ENCODE measurements at places on chromosomes 7 and 10.

DNA sequence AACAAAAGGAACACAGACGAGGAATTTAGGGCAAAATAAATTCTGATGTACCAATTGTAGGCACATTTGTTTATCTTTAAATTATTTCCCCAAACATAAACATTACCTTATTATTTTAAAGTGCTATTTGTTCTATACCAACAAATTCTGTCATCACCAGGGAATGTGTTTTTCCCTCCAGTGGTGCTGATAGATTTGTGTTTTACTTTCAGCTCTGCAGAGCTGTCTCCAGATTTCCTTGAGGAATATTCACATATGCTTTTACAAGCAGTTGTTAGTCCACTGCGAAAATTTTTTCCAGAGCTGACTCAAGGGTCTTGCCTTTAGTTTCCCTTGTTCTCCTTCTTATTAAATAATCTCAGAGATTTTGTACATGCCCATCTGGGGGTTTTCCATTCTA, 362.8 kb downstream of the PHF14 start:
- DNase-seq, result no peak
- no peaks in the 10 kb centered on the region for H3K36me3 ChIP-seq
- no peak overlapping the region for H3K27ac ChIP-seq
- H3K4me3 ChIP-seq, result no peak overlapping the region
- H3K4me1 ChIP-seq, result no peaks in the 10 kb centered on the region

DNA sequence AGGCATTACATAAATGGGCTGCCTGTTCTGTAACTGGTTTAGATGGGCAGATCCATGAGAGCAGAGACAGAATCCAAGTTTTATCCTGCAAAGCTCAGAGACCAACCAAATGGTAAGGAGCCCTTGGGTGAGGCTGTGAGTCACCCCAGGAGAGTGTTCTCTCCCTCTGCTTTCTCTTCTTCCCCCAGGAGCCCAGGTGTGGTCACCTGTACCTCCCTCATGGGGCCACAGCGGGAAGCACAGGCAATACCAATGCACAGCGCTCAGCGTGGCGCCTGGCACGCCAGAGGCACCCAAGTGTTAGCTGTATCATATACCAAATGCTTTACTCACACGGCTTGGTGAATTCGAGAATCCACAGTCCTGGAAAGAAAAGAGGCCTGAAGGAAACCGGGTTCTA, 39.4 kb downstream of the CTBP2 start:
- H3K4me1 ChIP-seq, result peaks cover 31% of the 10 kb centered on the region
- DNase-seq, result no peak
- no peak overlapping the region for H3K4me3 ChIP-seq
- H3K27ac ChIP-seq, result peak overlapping the region; percentile 31
- H3K36me3 ChIP-seq, result peaks cover 4% of the 10 kb centered on the region

- peak overlapping the region; percentile 86 for H3K27ac ChIP-seq
- no peak for DNase-seq
- H3K4me1 ChIP-seq, result peaks cover 12% of the 10 kb centered on the region
- H3K4me3 ChIP-seq, result no peak overlapping the region
These were observed 97.1 kb downstream of the CHST15 start for GRCh38 chr10:123996302-123996701.

DNA sequence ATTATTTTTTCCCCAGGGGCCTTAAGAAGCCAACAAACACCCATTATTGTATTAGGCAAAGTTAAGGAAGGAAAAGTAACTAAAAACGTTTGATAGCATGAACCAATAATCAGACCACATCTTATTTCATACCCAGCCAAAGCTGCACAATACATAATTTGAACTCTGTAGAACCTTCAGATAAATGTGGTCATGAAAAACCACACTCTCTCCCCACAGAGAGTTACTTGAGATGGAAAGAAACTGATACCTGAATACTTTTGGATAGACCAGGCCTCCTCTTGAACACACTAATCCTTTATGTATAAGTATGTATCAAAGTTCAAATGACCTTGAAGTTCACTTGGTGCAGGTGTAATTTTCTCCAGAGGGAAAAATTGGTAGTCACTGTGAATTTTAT, 146.6 kb upstream of the FAM13C start:
- no peak for DNase-seq
- no peak overlapping the region for H3K27ac ChIP-seq
- H3K4me3 ChIP-seq, result no peak overlapping the region
- H3K4me1 ChIP-seq, result no peaks in the 10 kb centered on the region
- no peaks in the 10 kb centered on the region for H3K36me3 ChIP-seq

GRCh38 chr10:113057948-113058522, 108.0 kb downstream of the TCF7L2 start:
- no peaks in the 10 kb centered on the region for H3K27me3 ChIP-seq
- no peaks in the 10 kb centered on the region for H3K36me3 ChIP-seq
- peaks cover 31% of the 10 kb centered on the region for H3K4me1 ChIP-seq
- DNase-seq, result peak; percentile 34

DNA sequence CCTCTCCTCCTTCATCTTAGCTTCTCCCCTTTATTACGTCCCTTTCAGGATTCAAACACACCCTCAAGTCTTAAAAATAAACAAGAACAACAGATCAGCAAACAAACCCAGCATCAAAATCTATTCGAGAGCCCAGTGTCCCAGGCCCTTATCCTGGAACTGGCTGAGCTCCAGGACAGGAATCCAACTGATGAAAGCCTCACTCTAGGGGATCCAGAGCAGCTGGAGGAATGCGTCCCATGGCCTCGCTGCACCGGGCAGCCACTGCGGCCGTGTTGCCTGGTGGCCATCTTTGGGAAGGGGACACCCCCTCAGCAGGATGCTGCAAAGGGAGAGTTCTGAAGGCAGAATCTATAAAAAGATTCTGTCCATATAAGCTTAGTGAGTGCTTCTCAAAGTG, 156.5 kb upstream of the BMPER start:
- no peaks in the 10 kb centered on the region for H3K36me3 ChIP-seq
- peaks cover 5% of the 10 kb centered on the region for H3K4me1 ChIP-seq

DNA sequence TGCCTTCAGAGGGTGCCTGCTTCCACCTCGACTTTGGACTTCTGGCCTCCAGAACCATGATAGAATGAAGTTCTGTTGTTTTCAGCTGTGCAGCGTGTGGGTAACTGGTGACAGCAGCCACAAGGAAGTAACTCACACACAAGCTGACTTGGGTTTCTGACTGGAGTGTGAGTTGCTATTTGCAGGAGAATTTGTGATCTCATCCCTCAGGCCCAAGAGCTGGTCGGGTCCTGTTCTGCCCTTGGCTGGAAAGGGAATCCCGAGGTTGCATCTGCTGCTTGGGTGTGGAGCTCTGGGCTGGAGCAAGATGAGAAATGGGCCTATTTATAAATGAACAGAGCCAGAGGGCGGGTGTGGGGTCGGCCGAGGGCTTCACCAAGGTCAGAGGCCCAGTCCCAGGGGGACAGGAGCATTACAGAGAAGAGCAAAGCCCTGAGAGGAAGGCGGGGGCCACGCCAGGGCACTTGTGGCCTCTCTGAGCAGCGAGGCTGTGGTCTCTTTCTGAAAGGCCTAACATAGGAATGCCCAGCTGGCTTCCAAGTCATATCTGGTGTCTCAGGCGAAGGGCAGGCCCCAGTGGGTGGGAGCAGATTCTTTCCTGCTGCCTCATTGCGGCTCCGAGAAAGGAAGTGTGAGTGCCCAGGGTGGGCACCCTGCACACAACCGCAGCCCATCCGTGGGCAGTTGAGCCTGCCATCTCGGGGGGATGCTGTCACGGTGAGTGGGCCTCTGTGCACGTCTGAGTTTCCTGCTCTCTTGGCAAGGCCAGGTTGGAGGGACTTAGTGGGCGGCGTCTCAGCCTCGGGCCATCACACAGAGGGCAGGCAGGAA, 26.5 kb upstream of the C10orf71 start:
- peaks cover 2% of the 10 kb centered on the region for H3K4me1 ChIP-seq
- no peak overlapping the region for H3K4me3 ChIP-seq
- no peaks in the 10 kb centered on the region for H3K36me3 ChIP-seq

- no peak overlapping the region for H3K27ac ChIP-seq
- no peaks in the 10 kb centered on the region for H3K27me3 ChIP-seq
- H3K36me3 ChIP-seq, result no peaks in the 10 kb centered on the region
- H3K4me3 ChIP-seq, result no peak overlapping the region
- DNase-seq, result peak; percentile 82
These were observed 78.7 kb downstream of the CXCL12 start for GRCh38 chr10:44306147-44306710.

GRCh38 chr7:108454674-108455550, 1.3 kb downstream of the NRCAM start:
- H3K36me3 ChIP-seq, result no peaks in the 10 kb centered on the region
- H3K27me3 ChIP-seq, result peaks cover 21% of the 10 kb centered on the region
- H3K4me1 ChIP-seq, result no peaks in the 10 kb centered on the region
- DNase-seq, result peak; percentile 54
- H3K4me3 ChIP-seq, result peak overlapping the region; percentile 59
- H3K27ac ChIP-seq, result no peak overlapping the region

DNA sequence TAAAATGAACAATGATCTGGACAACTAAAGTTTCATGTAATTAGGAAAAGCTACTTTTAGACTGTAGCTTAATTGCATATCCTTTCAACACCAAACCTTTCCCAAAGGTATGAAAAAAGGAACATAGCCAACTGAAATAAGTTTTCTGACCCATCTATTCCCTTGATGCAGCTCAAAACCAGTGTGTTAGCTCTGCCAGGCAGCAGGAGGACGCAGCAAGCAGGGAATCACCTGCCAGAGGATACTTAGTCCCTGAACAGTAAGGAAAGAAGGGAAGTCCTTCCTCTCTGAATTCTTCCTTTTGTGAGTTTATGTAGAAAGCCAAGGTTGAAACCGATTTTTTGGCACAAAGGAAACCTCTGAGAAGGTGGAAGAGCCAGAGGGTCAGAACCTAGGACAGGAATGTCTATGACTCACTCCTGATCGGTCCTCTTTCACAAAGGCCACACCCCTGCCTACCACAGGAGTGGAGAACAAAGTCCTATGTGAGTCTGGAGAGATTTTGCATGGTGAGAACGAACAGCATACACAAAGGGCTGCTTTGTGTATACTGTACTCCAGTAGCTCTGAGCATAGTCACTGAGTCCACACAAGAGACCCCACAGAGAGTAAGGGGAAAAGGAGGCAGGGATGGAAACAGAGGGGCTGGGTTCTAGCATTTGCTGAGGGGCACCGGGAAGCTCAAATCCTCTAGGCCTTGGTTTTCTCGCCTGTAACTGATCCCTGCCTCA, 68.8 kb upstream of the GSDME start:
- no peaks in the 10 kb centered on the region for H3K27me3 ChIP-seq
- H3K27ac ChIP-seq, result peak overlapping the region; percentile 11
- peaks cover 40% of the 10 kb centered on the region for H3K4me1 ChIP-seq
- H3K36me3 ChIP-seq, result peaks cover 4% of the 10 kb centered on the region

GRCh38 chr10:80473692-80474596, 19.8 kb downstream of the TSPAN14 start:
- H3K4me3 ChIP-seq, result no peak overlapping the region
- peaks cover 27% of the 10 kb centered on the region for H3K4me1 ChIP-seq

DNA sequence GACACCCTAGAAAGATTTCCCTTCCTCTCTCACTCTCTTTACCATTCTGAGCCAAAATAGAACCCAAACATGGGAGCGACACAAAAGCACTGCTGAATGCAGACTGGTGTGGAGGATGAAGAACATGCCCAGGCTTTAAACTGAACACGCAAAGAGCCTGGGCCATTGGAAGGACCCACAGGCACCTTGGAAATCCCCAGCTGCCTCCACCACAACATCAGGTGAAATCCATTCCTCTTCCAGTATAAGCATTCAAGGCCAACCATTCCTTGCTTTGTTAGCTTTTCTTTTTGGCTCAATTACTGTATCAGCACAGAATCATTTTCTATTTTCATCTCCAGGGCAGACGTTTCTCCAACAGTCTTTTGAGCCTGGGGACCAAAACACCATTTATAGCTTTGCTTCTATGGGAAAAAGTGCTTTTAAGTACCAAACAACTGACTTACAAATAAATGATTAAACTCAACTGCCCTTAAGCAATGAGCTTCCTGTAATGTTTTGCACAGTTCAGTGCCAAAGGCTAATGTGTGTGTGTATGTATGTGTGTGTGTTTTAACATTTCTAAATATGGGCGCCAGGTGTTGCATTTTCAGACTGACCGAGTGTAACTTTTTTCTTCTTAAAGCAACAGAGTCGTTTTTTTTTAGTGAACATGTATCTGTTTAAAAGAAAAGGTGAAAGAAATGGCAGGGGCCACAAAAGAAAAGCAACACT, 16.2 kb upstream of the BLNK start:
- no peak overlapping the region for H3K4me3 ChIP-seq
- H3K36me3 ChIP-seq, result no peaks in the 10 kb centered on the region
- no peak overlapping the region for H3K27ac ChIP-seq
- H3K27me3 ChIP-seq, result no peaks in the 10 kb centered on the region

- no peak overlapping the region for H3K4me3 ChIP-seq
- H3K36me3 ChIP-seq, result no peaks in the 10 kb centered on the region
- H3K4me1 ChIP-seq, result no peaks in the 10 kb centered on the region
- H3K27ac ChIP-seq, result no peak overlapping the region
- no peaks in the 10 kb centered on the region for H3K27me3 ChIP-seq
These were observed 58.0 kb upstream of the CELF2 start for GRCh38 chr10:10959666-10960065.

DNA sequence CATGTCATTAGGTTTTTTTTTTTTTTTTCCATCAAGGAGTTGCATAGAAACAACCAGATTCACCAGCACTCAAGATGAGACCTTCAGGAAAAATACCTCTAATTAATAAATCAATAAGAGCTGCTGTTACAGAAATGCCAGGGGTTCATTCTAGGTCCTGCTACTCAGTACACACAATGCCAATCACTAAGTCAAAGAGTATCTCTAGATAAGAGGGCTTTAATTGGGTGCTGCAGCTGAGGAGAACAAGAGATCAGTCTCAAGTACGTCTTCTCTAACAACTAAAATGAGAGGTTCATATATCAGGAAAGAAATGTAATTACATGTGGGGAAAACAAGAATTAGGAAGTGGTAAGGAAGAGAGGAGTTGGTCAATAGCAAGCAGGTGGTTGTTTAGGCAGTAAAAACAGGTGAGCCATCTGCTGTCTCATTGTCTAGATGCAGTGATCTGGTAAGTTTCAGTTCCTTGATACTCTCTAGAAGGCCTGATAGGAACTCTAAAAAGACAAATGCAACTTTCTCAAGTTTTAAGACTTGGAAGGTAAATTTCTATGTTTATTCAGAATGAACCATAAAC, 272.9 kb upstream of the ZWINT start:
- H3K27ac ChIP-seq, result no peak overlapping the region
- H3K36me3 ChIP-seq, result no peaks in the 10 kb centered on the region
- no peak overlapping the region for H3K4me3 ChIP-seq
- no peaks in the 10 kb centered on the region for H3K27me3 ChIP-seq
- H3K4me1 ChIP-seq, result no peaks in the 10 kb centered on the region

- no peak overlapping the region for H3K4me3 ChIP-seq
- no peak for DNase-seq
- H3K27me3 ChIP-seq, result no peaks in the 10 kb centered on the region
- no peaks in the 10 kb centered on the region for H3K36me3 ChIP-seq
- H3K4me1 ChIP-seq, result no peaks in the 10 kb centered on the region
- H3K27ac ChIP-seq, result no peak overlapping the region
These were observed 417.0 kb downstream of the CALN1 start for GRCh38 chr7:71995111-71995510.

Measured in fibroblast of lung (primary cell).